Breast epithelium (tissue), 4 donors: ENCODE measurements at places on chromosomes 3 and 15. TPM values are rescaled to one million over a fixed set of nuclear protein-coding genes. Genes with fewer than 3 reads are reported as not detected.

- no peak for DNase-seq
These were observed 447.8 kb upstream of the BCHE start for GRCh38 chr3:166285001-166285400.

- no peak for DNase-seq
These were observed 36.4 kb upstream of the GYG1 start for GRCh38 chr3:148954981-148955380.

- DNase-seq, result no peak
These were observed 36.6 kb upstream of the MGLL start for GRCh38 chr3:127858937-127859336.

DNA sequence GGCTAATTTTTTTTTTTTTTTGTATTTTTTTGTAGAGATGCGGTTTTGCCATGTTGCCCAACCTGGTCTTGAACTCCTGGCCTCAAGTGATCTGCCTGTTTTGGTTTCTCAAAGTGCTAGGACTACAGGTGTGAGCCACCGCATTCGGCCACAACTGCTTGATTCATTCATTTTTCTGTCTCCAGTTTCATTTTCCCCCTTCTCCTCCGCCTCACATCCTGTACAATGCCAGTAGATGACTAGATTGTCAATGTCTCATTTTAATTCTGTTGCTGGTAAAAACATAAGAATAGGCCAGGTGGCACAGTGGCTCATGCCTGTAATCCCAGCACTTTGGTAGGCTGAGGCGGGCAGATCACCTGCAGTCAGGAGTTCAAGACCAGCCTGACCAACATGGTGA, 12.0 kb upstream of the ZNF592 start:
- no peak for DNase-seq

DNA sequence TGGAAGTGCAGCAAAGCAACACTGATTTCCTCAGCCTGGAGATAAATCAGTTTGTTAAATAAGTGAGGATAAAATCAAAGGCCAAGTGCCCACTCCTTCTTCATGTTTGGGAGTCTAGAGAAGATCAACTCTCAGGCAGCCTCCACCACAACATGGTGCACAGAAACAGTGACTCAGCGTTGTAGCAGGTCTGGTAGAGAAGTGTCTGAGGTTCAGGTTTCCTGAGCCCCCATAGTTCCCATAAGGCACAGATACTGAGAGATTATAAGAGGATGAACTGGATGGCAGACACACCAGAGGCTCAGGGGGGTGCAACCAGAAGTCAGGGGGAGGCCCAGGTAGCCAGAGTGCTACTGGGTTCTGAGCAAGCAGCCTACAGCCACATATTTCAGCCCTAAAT, 166.7 kb downstream of the FRMD5 start:
- no peak for DNase-seq

DNA sequence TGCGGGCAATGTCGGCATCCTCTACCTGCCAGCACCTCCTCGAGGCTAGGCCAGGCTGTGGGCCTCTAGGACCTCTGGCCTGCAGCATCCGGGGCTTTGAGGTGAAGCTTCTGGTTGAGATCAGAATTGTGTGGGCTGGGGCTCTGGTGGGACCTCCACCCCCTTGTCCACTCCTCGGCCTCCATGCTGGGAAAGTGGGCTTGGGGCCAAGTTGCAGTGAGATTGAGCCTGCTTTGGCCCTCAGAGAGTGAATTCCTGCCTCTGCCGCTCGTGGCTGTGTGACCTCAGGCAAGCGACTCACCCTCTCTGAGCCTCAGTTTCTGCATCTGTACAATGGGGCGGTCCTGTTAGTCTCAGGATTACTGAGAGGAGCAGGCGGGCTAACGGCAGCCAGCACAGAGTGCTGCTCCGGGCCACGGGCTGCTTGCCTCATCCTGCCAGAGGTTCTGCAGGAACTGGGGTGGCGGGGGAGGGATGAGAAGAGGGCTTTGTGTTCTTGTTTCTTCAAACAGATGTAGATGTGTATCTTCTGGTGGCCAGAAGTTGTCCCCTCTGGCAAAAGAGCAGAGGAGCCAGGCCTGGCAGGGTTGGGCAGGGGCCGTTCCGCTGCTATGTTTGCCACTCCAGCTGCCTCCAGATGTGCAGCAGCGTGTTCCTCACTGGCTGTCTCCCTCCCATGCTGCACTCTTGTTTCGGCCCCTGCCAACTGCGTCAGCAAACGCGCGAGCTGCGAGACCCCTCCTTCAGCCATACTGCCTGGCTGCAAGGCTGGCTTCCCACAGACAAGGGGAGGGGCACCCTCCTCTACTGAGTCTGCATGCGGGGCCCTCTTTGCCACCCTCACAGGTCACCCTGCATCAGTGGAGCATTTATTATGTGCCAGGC, 33.7 kb downstream of the FBLN2 start:
- DNase-seq, result no peak

- no peak for DNase-seq
These were observed 43.0 kb downstream of the CD200R1 start for GRCh38 chr3:112931736-112932521.

DNA sequence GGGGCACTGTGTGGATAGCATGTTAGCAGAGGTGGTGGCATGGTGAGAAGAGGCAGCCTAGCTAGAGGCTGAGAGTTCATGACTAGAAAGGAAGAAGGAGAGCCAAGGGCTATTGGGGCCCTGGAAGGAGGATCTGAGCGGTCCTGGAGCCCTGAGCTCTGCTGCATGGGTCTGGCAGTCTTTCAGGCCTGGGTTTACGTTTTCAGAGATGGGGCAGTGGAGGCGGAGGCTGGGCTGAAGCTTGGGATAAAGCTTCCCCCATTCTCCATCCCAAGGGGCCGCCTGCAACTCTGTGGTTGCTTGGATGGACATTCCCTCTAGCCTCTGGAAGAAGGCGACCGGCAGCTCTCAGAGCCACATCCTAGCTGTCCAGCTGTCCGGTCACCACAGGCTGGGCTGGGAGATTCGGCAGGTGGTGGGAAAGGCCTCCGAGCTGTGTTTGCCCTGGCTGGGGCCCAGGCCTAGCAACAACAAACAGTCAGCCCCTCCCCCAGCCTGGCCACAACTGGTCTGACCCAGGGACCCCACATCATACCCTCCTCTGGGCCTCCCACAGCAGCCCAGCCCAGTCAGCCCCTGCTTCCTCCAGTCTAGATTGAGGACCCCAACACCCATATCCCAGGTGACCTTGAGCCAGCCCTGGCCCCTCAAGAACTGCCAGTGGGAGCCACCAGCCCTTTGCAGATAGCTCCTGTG, 1.8 kb upstream of the SLC38A3 start:
- no peak for DNase-seq

GRCh38 chr3:55877703-55878102, 390.6 kb upstream of the WNT5A start:
- no peak for DNase-seq

DNA sequence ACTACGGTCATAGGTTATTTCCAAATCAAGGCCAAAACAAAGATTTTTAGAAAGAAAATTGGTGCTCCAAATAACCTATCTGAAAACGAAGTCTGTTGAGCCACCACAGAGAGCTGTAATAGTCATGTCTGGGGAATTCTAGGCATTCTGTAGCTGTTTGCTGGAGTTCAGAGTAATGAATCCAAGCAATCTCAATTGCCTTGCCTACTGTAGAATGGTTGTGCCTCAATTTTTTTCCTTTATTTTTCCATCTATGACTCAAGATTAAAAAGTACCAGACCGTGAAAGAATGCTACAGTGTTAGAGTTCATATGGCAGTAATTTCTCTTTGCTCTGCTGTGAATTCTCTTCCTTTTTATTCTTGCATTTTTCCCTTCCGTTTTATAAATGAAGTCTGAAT, 1007.2 kb upstream of the ALCAM start:
- no peak for DNase-seq

- no peak for DNase-seq
These were observed 25.9 kb upstream of the AKAP13 start for GRCh38 chr15:85354461-85354860.

- no peak for DNase-seq
These were observed 21.8 kb downstream of the C3orf18 start for GRCh38 chr3:50545781-50546180.

- DNase-seq, result no peak
These were observed 87.7 kb upstream of the LIMD1 start for GRCh38 chr3:45506751-45507391.

GRCh38 chr15:95429345-95429744, 901.2 kb upstream of the NR2F2 start:
- no peak for DNase-seq

DNA sequence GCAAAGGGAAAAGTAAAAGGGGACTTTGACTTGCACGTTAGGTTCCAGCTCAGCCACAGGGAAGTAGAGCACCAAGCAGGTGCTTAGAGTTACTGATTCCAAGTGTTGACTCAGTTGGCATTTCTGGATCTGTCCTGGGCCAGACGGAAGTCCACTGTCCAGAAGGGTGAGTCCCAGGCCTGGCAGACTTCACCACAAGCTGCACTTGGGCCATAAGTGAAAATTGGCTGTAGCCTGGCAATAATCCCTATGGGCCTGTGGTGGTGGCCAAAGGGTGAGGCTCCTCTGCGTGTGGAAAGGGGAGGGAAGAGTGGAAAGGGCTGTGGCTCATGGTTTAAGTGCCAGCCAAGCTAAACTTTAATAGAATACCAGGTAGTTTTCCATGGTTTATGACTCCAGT, 121.5 kb downstream of the DTWD1 start:
- no peak for DNase-seq

DNA sequence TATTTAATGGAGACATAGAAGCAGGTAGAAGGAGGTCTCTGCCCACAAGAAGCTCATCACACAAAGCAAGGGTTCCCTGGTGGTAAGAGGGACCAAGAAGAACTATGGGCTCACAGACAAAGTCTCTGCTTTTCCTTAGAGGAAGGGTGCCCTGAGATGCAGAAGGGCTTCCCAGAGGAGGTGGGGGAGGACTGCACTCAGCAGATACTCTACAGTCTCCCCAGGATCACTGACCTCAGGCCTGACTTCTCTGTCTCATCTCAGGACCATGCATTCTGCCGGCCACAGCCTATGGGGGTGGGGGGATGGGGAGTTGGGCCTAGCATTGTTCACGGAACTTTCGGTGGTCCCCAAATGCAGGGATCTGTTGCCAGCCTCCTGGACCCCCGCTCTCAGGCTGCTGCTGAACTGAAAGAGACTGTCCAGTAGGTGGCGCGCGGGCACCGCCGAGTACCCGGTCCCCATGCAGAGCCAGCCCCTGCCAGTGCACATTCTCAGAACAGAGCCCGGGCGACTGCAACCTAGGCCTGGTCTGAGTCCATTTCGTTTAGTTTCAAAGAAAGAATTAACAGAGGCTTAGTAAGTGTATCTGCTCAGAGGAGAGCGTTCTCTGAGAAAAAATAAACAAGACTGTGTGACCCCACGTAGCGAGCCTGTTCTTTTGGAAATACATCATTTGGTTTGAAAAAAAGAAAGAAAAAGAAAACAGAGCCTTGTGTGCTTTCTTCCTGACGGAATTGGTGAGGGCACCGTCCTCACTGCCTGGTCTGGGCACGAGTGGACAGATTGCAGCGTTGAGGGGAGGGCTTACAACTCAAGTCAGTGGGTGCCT, 74.1 kb downstream of the LRTM1 start:
- DNase-seq, result peak; percentile 79

GRCh38 chr15:87228460-87228859, 1028.1 kb downstream of the NTRK3 start:
- no peak for DNase-seq

GRCh38 chr3:46383951-46384330, 13.2 kb downstream of the CCR5 start:
- no peak for DNase-seq

DNA sequence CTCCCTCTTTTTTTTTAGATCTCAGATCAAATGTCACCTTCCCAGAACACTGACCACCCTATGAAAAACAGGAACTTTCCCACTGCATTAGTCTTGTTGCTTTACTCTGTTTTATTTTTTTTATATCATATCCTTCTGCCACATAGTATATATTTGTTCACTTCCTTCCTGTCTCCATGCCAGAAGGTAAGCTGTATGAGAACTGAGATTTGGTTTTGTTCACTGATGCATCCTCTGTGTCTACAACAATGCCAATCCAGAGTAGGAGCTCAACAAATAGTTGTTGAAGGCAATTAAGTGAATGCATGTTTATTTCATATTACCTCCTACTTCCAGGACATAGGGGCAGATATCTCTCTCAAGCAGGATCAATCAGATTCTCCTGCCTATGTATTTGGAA, 114.4 kb downstream of the TPRG1 start:
- no peak for DNase-seq

- no peak for DNase-seq
These were observed 114.7 kb upstream of the CCNL1 start for GRCh38 chr3:157274644-157275137.

DNA sequence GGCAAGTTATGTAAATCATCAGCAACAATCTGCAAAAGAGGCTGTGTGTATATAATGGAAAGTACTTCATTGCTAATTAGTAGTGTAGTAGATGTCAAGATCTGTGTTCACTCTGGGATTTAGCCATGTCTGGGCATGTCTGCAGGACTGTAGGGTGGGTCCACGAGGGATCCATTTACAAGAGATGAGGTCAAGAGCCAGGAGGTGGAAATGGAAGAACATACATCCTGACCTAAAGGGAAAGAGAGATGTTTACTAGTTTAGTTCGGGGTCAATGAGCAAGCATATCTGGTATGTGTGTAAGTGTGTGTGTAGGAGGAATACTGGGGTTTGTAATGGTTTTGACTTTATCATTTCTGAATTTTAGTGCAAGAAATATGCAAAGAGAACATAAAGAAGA, 171.5 kb upstream of the NANOGP8 start:
- no peak for DNase-seq

DNA sequence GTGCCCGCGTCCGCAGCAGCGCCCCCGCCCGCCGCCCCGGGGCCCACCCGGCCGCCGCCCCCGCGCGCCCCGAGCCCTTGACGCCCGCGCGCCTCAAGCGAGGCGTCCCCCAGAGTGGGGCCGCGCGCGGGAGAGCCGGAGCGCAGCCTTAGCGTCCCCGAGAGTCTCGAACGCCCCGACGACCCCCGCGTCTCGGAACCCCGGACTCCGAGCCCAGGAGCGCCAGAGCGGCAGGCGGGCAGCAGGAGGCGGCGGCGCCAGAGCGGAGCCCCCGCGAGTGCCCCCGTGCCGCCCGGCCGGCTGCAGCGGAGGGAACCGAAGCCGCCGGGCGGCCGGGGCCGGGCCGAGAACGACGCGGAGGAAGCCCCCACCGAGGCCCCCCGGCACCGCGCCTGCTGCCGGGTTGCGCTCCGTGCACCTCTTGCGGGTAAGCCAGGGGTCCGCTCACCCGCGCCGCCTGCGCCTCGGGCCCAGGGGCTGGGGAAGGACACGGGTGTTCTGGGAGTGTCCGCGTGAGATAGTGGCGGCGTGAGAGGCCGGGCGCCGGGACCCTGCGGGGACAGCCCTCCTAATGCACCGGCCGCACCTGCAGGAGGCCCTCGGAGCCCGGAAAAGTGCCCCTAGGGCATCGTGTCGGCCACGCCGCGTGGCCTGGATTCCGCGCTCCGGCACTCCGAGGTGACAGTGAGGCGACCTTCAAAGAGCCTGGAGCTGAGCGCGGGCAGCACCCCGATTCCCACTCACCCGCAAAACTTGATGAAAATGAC, 52.0 kb upstream of the ULK4 start:
- DNase-seq, result no peak

KCNH8 gene
- total RNA-seq, result under 0.01 TPM

C3orf49 gene
- not detected for total RNA-seq

LOXL1 gene
- 11.3 TPM for total RNA-seq

ST8SIA2 gene
- 0.59 TPM for total RNA-seq

NEK10 gene
- total RNA-seq, result 0.96 TPM

GOLIM4 gene
- total RNA-seq, result 33.8 TPM

SLC28A2 gene
- total RNA-seq, result not detected

MITF gene
- 25.6 TPM for total RNA-seq

AHSG gene
- not detected for total RNA-seq

C3orf22 gene
- total RNA-seq, result not detected

CYP8B1 gene
- total RNA-seq, result not detected

PIGZ gene
- 10.5 TPM for total RNA-seq

EIF4E3 gene
- 34.4 TPM for total RNA-seq

RHOV gene
- total RNA-seq, result 8.5 TPM

SLC7A14 gene
- total RNA-seq, result not detected
